Activated T-cell treated with anti-CD3 and anti-CD28 coated beads, Interleukin-2, amount 50 U/mL, for 72 hours (primary cell): ENCODE measurements at places on chromosomes 11 and 22. TPM values are rescaled to one million over a fixed set of nuclear protein-coding genes. Genes with fewer than 3 reads are reported as not detected.

DNA sequence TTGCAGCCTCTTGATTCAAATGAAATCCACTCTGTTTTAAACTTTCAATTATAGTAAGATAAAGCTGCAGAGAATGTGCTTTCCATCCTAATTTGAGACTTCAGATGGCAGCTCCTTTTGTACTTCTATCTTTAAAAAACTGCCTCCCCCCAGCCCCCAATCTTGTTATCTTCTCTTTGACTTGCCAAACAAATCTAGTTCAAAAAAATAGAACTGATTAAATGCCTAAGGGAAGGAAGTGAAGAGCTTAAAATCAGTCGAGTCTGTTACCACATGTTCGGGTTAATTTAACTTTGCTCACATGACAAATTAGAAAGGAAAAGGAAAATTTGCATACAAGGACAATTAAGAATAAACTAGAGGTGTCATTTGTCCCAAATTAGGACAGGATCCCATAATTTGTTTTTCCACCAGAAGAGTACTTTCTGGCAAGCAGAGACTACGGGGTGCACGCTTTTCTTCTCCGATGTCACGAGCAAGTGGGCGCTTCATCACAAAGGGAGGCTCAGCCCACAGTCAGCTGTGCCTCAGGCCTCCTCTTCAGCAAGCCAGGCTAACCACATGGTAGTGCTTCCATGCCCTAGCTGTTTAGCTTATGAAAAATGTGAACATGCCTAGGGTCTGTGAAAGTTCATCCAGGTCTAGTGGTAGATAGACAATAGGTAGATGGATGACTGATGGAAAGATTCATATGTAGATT, 69.0 kb upstream of the LDLRAD3 start:
- no peak overlapping the region for H3K4me3 ChIP-seq
- no peak for DNase-seq
- H3K27ac ChIP-seq, result no peak overlapping the region
- H3K36me3 ChIP-seq, result no peaks in the 10 kb centered on the region
- peaks cover 7% of the 10 kb centered on the region for H3K27me3 ChIP-seq

DNA sequence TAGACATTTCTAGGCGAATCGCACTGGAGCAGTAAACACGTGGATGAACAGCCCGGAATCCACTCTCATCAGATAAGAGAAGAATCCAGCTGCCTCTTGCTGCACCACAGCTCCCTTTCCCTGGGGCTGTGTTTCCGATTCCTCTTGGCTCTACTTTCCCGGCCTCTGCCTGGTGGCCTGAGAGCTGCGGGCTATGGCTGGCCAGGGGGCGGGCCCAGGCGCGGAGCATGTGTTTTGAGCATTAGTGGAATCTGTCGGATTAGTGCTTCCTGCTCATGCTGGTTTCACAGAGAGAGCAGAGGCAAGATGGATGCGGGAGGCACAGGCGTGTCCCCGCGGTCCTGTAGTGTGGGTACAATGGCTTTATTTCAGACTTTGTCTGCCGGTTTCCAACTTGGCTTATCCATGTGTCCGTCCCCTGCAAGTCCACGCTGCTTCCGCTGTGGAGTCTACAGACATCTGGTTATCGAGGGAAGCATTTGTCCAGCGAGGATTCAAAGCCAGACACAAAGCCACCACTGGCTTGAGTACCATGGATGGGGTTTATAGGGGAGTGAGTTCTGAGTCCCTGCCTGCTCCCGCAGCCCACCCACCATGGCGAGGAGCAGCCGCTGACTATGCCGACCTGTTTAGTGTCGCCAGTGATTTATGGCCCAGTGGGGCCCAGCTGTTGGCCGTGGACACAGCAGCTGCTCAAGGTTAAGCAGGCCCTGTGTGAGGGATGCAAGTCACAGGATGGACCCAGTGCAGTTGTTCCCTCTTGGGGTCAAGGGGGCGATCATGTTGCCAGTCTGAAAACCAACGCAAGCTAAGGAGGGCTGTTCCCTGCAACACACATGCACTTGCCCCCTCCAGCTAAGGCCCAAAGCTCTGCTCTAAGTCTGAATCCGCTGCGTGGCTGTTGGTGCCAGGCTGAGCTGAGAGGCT, 43.3 kb upstream of the EP300 start:
- H3K4me1 ChIP-seq, result peaks cover 10% of the 10 kb centered on the region
- no peaks in the 10 kb centered on the region for H3K36me3 ChIP-seq
- DNase-seq, result no peak

DNA sequence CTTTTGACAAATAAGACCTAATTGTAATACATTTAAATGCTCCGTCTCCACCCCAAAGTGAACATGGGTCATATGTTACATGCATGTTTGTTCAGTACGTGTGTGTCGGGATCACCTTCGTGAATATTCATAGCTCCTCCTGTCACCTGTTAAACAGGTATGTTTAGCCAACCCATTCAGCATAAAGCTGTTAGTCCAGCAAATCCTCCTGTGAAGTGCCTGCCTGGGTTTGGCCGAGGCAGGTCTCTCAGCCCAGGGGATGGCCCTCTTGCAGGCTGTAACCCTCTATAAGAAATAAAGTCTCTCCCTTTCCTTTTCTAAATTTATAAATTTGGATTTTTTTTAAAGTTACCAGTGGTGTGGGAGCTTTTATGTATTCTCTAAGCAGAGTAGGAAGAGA, 38.9 kb upstream of the NTM start:
- no peaks in the 10 kb centered on the region for H3K36me3 ChIP-seq
- no peak overlapping the region for H3K4me3 ChIP-seq
- no peak for DNase-seq
- no peaks in the 10 kb centered on the region for H3K27me3 ChIP-seq

GRCh38 chr22:22952531-22953280, 65.1 kb downstream of the IGLL5 start:
- H3K36me3 ChIP-seq, result no peaks in the 10 kb centered on the region
- peaks cover 45% of the 10 kb centered on the region for H3K27me3 ChIP-seq
- H3K4me1 ChIP-seq, result peaks cover 7% of the 10 kb centered on the region
- no peak overlapping the region for H3K4me3 ChIP-seq

DNA sequence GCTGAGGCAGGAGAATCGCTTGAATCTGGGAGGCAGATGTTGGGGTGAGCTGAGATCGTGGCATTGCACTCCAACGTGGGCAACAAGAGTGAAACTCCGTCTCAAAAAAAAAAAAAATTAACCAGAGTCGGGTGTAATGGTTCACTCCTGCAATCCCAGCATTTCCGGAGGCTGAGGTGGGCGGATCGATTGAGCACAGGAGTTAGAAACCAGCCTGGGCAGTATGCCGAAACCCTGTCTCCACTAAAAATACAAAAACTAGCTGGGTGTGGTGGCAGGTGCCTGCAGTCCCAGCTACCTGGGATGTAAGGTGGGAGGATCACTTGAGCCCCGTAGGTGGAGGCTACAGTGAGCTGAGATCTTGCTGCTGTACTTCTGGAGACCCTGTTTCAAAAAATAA, 1.5 kb downstream of the RANGAP1 start:
- peaks cover 11% of the 10 kb centered on the region for H3K36me3 ChIP-seq
- peak overlapping the region; percentile 95 for H3K4me3 ChIP-seq
- H3K27ac ChIP-seq, result peak overlapping the region; percentile 63
- peaks cover 44% of the 10 kb centered on the region for H3K4me1 ChIP-seq
- no peak for DNase-seq

GRCh38 chr22:48342016-48342415, 1485.7 kb downstream of the BRD1 start:
- no peaks in the 10 kb centered on the region for H3K4me1 ChIP-seq
- no peak overlapping the region for H3K4me3 ChIP-seq
- H3K36me3 ChIP-seq, result no peaks in the 10 kb centered on the region
- H3K27ac ChIP-seq, result no peak overlapping the region

GRCh38 chr11:6667733-6668374, 12.2 kb upstream of the DCHS1 start:
- peak; percentile 52 for DNase-seq
- H3K4me1 ChIP-seq, result peaks cover 68% of the 10 kb centered on the region
- no peaks in the 10 kb centered on the region for H3K27me3 ChIP-seq

GRCh38 chr22:31867386-31868153, 76.8 kb upstream of the YWHAH start:
- no peaks in the 10 kb centered on the region for H3K36me3 ChIP-seq
- H3K27me3 ChIP-seq, result no peaks in the 10 kb centered on the region
- H3K27ac ChIP-seq, result no peak overlapping the region
- H3K4me3 ChIP-seq, result no peak overlapping the region
- peaks cover 13% of the 10 kb centered on the region for H3K4me1 ChIP-seq

DNA sequence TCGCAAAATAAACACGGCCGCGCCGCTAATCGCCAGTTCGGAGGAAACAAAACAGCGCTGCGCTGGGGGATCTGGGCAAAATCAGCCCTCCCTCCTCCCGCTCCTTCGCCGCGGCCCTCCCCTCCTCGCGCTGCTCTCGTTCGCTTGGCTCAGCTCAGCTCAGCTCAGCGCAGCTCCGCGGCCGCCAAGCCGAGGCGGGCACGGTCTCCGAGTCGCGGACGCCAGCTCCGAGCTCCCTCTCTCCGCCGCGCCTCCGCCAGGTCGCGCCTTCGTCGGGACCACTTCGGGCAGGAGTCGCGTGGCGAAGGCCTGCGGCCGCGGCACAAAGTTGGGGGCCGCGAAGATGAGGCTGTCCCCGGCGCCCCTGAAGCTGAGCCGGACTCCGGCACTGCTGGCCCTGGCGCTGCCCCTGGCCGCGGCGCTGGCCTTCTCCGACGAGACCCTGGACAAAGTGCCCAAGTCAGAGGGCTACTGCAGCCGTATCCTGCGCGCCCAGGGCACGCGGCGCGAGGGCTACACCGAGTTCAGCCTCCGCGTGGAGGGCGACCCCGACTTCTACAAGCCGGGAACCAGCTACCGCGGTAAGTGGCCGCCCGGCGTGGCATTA, at the start of gene SPON1:
SPON1 (plus strand) TSS at position 162 of the 607 bp plus-strand sequence; CDS start at position 344, 182 bp downstream.
- H3K27me3 ChIP-seq, result peaks cover 77% of the 10 kb centered on the region
- no peak within 1 kb of the TSS for H3K27ac ChIP-seq
- H3K4me1 ChIP-seq, result peaks cover 11% of the 10 kb centered on the region

The GSTT2 gene
- total RNA-seq, result not detected

The CD44 gene
- 504 TPM for total RNA-seq

The HEPHL1 gene
- total RNA-seq, result not detected

The MAP6 gene
- total RNA-seq, result 0.16 TPM

The SLC17A6 gene
- total RNA-seq, result not detected

The OR51E2 gene
- total RNA-seq, result not detected

The FAM180B gene
- total RNA-seq, result 0.24 TPM

The C11orf42 gene
- total RNA-seq, result not detected
